Breast epithelium (tissue), 4 donors: ENCODE measurements at places on chromosomes 2 and 18. TPM values are rescaled to one million over a fixed set of nuclear protein-coding genes. Genes with fewer than 3 reads are reported as not detected.

- no peak overlapping the region for H3K4me3 ChIP-seq
- H3K36me3 ChIP-seq: no peaks in the 10 kb centered on the region
- no peaks in the 10 kb centered on the region for H3K4me1 ChIP-seq
- no peak overlapping the region for H3K27ac ChIP-seq
- no peak for DNase-seq
- H3K27me3 ChIP-seq: no peaks in the 10 kb centered on the region
Measured at GRCh38 chr2:165544897-165545296, 75.4 kb downstream of the CSRNP3 start.

GRCh38 chr2:206435742-206436141 lies 7.6 kb upstream of the ADAM23 start:
- H3K4me3 ChIP-seq: no peak overlapping the region
- no peak overlapping the region for H3K27ac ChIP-seq
- no peaks in the 10 kb centered on the region for H3K4me1 ChIP-seq
- H3K27me3 ChIP-seq: peaks cover 22% of the 10 kb centered on the region
- H3K36me3 ChIP-seq: no peaks in the 10 kb centered on the region

GRCh38 chr2:204743393-204743960 lies 198.2 kb downstream of the PARD3B start:
- no peaks in the 10 kb centered on the region for H3K4me1 ChIP-seq
- H3K27me3 ChIP-seq: no peaks in the 10 kb centered on the region

GRCh38 chr2:162974771-162975170 lies 136.2 kb upstream of the KCNH7 start:
- H3K4me3 ChIP-seq: no peak overlapping the region
- no peak overlapping the region for H3K27ac ChIP-seq
- no peaks in the 10 kb centered on the region for H3K27me3 ChIP-seq
- H3K4me1 ChIP-seq: no peaks in the 10 kb centered on the region
- H3K36me3 ChIP-seq: no peaks in the 10 kb centered on the region

DNA sequence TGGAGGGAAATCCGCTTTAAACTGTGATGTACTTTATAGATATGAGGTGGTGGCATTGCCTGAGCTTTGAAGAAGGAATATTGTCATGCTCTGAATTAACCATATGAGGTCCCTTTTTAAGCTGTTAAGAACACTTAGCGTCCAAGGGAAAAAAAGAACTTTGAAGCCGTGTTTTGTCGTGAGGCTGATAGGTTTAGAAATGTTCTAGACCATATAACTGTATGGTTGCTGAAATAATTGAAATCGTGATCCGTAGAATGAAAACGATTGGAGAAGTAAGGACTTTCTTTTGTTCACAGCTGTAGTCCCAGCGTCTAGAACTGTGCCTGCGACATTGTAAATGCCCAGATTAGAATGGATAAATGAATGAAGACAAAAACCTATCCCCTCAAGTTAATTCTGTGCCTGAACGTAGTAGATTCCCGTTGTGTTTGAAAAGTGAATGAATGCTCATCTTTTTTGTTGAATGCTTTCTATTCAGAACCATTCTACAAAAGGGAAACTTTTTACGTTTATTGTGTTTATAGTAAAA lies 1.5 kb downstream of the SMCHD1 start:
- H3K4me3 ChIP-seq: peak overlapping the region; percentile 91
- DNase-seq: no peak
- no peaks in the 10 kb centered on the region for H3K4me1 ChIP-seq
- H3K36me3 ChIP-seq: no peaks in the 10 kb centered on the region
- H3K27ac ChIP-seq: peak overlapping the region; percentile 99

The C2orf66 gene
- total RNA-seq: 1.2 TPM

The MBP gene
- total RNA-seq: 32.4 TPM

DNA sequence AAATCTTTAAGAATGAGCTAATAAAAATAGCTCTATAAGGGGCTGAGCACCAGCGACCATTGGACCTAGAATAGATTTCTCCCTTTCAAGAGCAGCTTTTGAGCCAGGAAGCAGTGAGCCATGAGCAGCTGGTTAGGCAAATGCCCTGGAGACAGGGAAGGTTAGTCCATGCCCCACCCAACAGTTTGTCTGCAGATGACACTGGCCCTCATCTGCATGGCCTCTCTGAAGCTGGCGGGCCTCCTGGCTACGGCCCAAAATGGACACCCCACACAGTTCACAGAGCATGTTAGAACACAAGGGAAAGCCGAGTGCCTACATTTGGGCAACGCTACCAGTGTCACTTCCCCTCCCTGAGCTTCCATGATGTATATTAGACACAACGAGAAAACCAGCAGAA lies 201.1 kb downstream of the MGAT5 start:
- no peaks in the 10 kb centered on the region for H3K4me1 ChIP-seq
- DNase-seq: no peak
- H3K27ac ChIP-seq: no peak overlapping the region

DNA sequence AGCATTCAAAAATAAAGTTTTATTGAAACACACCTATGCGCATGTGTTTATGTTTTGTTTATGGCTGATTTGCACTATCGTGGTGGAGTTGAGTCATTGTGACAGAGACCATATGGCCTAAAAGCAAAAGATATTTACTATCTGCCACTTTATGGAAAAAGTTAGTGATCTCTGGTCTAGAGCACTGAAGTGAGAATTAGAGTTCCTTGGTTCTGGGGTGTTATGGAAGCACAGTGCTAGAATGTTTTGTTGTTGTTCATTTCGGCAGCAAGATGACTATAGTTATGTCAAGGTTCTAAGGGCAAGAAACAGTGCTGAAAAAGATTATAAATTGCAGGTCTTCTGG lies 416.5 kb downstream of the SLC4A3 start:
- no peak overlapping the region for H3K27ac ChIP-seq
- H3K4me1 ChIP-seq: no peaks in the 10 kb centered on the region
- no peaks in the 10 kb centered on the region for H3K27me3 ChIP-seq
- DNase-seq: no peak
- H3K4me3 ChIP-seq: no peak overlapping the region

The SULT1C3 gene
- 0.66 TPM for total RNA-seq

The RAPH1 gene
- 33.0 TPM for total RNA-seq

GRCh38 chr2:202877699-202878098 lies 6.1 kb upstream of the ICA1L start:
- no peaks in the 10 kb centered on the region for H3K4me1 ChIP-seq
- DNase-seq: no peak
- H3K4me3 ChIP-seq: no peak overlapping the region
- no peaks in the 10 kb centered on the region for H3K27me3 ChIP-seq
- no peaks in the 10 kb centered on the region for H3K36me3 ChIP-seq
- H3K27ac ChIP-seq: no peak overlapping the region

- H3K27me3 ChIP-seq: no peaks in the 10 kb centered on the region
- no peak for DNase-seq
- peak overlapping the region; percentile 54 for H3K27ac ChIP-seq
- H3K4me3 ChIP-seq: no peak overlapping the region
- H3K36me3 ChIP-seq: no peaks in the 10 kb centered on the region
Measured at GRCh38 chr2:46308629-46309028, 11.4 kb downstream of the EPAS1 start.

DNA sequence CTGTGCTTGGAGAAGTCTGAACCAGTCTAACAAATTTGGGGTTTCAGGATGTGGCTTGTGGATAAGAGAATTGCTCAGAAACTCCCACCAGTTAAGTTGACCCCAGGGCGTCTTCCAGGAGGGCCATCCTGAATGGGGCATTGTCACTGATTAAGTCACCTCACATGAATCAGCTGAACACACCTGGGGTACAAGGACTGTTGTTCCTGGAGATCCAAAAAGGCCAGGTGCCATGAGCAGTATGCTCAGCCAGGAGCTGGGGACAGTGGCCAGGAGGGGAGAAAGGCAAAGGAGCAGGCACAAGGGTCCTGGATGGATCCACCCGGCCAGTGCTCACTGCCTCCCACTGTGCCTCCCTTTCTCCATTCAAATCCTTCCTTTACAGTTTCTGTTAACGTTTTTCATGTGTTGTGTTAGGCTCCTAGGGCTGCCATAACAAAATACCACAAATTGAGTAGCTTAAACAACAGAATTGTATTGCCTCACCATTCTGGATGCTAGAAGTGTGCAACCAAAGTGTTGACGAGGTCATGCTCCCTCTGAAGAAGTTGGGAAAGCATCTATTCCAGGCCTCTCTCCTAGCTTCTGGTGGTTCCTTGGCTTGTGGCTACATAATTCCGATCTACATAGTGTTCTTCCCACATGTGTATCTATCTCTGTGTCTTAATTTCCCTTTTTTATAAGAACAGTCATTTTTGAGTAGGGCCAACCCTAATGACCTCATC lies 33.4 kb downstream of the TRABD2A start:
- no peak for DNase-seq
- H3K27me3 ChIP-seq: no peaks in the 10 kb centered on the region
- H3K36me3 ChIP-seq: no peaks in the 10 kb centered on the region

- DNase-seq: no peak
- peak overlapping the region; percentile 84 for H3K27ac ChIP-seq
- no peaks in the 10 kb centered on the region for H3K36me3 ChIP-seq
- peaks cover 91% of the 10 kb centered on the region for H3K27me3 ChIP-seq
- H3K4me3 ChIP-seq: no peak overlapping the region
Measured at GRCh38 chr2:176135035-176135440, 5.5 kb downstream of the HOXD8 start.

The SNED1 gene
- 27.1 TPM for total RNA-seq

DNA sequence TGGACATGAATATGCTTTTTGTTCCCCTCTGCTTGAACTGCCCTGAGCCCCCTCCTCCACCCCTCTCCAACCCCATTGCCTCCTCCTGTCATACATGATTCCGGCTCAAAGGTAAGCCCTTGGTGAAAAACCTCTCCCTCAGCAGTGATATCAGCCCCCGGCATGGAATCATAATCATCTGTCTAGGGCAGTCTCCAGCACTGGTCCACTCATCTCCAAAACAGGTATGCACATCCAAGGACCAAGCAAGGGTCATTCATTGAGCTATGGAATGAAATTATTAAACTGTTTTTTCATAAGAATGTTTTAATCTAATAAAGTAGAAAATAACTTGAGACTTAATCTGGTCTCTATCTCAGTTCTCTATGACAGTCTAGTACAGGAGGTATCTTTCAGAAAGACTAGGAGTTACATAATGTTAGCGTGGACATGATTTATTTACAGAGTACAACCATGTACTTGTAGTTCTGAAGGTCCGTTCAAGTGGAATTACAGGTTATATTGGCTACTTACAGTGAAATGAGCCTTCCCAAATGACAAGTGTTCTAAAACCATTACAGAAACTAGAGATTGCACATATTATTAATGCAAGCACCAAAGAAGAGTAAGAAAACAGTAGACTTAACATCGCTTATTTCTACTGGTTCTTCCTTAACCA lies 75.2 kb downstream of the ACVR1 start:
- no peak overlapping the region for H3K27ac ChIP-seq
- H3K36me3 ChIP-seq: no peaks in the 10 kb centered on the region
- no peak for DNase-seq
- H3K27me3 ChIP-seq: no peaks in the 10 kb centered on the region
- H3K4me1 ChIP-seq: no peaks in the 10 kb centered on the region

The SP140 gene
- total RNA-seq: 2.6 TPM

- no peak overlapping the region for H3K4me3 ChIP-seq
- no peaks in the 10 kb centered on the region for H3K4me1 ChIP-seq
- no peaks in the 10 kb centered on the region for H3K27me3 ChIP-seq
Measured at GRCh38 chr2:187360286-187360685, 87.8 kb downstream of the CALCRL start.

GRCh38 chr2:12498704-12499103 lies 218.0 kb upstream of the TRIB2 start:
- H3K27me3 ChIP-seq: no peaks in the 10 kb centered on the region
- no peak for DNase-seq
- no peaks in the 10 kb centered on the region for H3K36me3 ChIP-seq
- no peak overlapping the region for H3K4me3 ChIP-seq
- H3K27ac ChIP-seq: no peak overlapping the region
- H3K4me1 ChIP-seq: no peaks in the 10 kb centered on the region

- no peak overlapping the region for H3K4me3 ChIP-seq
- DNase-seq: no peak
- H3K27me3 ChIP-seq: no peaks in the 10 kb centered on the region
Measured at GRCh38 chr2:156896294-156896693, 361.2 kb upstream of the GALNT5 start.

- no peak for DNase-seq
- H3K27me3 ChIP-seq: no peaks in the 10 kb centered on the region
- no peak overlapping the region for H3K27ac ChIP-seq
- peaks cover 4% of the 10 kb centered on the region for H3K4me1 ChIP-seq
- no peak overlapping the region for H3K4me3 ChIP-seq
Measured at GRCh38 chr2:71694501-71695234, 241.3 kb downstream of the DYSF start.

The CD8B2 gene
- under 0.01 TPM for total RNA-seq

The ODC1 gene
- total RNA-seq: 68.8 TPM

The KATNAL2 gene
- 16.8 TPM for total RNA-seq

- no peak overlapping the region for H3K4me3 ChIP-seq
- no peaks in the 10 kb centered on the region for H3K36me3 ChIP-seq
- H3K27me3 ChIP-seq: no peaks in the 10 kb centered on the region
- H3K27ac ChIP-seq: no peak overlapping the region
Measured at GRCh38 chr2:229376866-229377265, 105.8 kb upstream of the PID1 start.

The HNMT gene
- total RNA-seq: 174 TPM

The ABCA12 gene
- 3.6 TPM for total RNA-seq

DNA sequence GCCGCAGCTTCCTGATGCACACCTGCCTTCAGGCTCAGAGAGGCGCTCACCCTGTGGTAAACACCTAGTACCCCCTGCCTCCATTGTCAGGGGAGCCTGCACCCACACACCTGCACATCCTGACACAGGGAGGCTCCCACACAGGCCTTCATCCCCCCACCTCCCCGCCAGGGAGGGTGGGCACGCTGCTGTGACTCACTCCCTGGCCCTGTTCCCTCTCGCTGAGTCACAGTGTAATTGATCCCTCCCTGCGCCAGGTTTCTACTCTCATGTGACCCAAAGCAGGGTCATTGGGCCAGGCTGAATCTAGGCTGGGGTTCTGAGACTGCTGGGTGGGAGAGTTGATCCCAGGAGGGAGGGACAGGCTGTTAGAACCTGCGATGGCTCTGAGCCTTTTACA lies 8.5 kb upstream of the CELF4 start:
- no peak overlapping the region for H3K27ac ChIP-seq
- H3K4me1 ChIP-seq: no peaks in the 10 kb centered on the region
- H3K27me3 ChIP-seq: peaks cover 31% of the 10 kb centered on the region
- H3K4me3 ChIP-seq: no peak overlapping the region

DNA sequence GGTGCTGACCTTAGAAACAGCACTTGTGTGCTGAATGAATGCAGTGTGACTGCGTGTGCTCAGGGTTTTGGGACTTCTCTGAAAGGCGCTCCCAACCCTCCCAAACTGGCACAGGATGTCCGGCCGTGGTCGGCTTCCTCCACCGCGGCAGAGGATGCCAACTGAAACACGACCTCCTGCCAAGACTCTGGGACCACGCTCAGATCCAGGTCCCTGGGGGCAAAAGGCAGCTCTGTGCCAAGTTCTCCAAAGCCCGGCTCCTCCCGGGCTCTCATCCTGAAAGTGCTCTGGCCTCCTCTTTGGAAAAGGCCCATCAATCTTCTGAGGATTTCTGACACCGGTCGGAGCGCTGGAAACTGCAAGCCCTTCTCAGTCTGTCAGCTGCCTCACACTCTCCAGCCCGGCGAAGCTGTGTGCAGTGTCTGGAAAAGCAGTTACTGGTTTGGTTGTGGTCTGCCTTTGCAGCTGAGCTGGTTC lies 32.3 kb upstream of the ZBTB7C start:
- no peaks in the 10 kb centered on the region for H3K36me3 ChIP-seq
- no peaks in the 10 kb centered on the region for H3K27me3 ChIP-seq
- H3K27ac ChIP-seq: peak overlapping the region; percentile 73
- peak; percentile 60 for DNase-seq
- peak overlapping the region; percentile 24 for H3K4me3 ChIP-seq

The SETBP1 gene
- 26.2 TPM for total RNA-seq
